NCI-H2081 (cell line): ENCODE measurements at places on chromosomes 4 and X.

GRCh38 chr4:159023741-159024140 is 79.1 kb upstream of the RAPGEF2 start:
- DNase-seq: no peak

- DNase-seq: no peak
Observed at GRCh38 chr4:170979736-170980135, 833.5 kb upstream of the GALNTL6 start.

DNA sequence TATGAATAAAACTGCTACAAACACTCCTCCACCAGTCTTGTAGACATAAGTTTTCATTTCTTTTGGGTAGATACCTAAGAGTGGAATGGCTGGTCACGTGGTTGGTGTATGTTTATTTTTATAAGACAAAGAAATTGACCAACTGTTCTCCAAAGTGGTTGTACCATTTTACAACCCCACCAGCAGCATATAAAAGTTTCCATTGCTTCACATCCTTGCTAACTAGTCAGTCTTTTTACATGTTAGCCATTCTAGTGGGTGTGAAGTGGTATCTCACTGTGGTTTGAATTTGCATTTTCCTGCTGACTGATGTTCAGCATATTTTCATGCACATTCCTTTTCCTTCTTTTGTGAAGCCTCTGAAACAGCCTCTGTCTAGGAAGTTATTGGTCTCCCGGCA is 76.2 kb upstream of the ADGRG2 start:
- no peak for DNase-seq

- DNase-seq: peak; percentile 82
Observed at GRCh38 chr4:138890891-138891570, 124.5 kb upstream of the NOCT start.

DNA sequence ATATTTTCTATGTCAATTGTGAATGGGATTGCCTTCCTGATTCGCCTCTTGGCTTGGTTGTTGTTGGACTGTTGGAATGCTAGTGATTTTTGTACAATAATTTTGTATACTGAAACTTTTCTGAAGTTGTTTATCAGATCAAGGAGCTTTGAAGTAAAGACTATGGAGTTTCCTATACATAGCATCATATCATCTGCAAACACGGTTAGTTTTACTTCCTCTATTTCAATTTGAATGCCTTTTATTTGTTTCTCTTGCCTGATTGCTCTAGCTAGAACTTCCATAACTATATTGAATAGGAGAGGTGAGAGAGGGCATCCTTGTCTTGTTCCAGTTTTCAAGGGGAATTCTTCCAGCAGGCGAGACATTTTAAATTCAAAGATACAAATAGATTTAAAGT is 226.5 kb downstream of the FBXO8 start:
- DNase-seq: no peak

DNA sequence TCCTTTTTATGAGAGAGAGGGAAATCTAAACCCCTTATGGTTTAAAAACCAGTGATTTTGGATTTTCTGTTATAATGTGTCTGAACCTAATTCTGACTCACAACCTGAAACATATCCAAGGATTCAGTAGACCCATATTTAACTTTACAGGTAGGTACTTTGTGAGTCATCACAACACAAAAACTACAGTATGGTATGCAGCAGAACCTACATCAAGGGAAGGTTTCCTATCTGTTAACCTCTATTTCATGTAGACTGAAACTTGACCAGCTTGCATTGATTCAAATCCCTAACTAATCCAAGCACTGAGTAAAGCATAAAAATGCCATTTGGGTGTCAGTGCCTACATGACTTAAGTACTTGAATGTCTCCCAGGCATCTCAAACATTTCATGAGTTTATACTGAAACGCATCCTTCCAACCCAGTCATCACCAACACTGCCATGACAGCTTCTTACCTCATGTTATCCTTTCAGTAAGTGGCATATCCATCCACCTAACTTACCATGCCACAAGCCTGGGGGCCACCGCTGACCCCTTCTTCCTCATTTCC is 4.3 kb upstream of the ARHGAP10 start:
- no peak for DNase-seq
